ENCODE measurements at places on chromosomes 3 and 15.

GRCh38 chr3:29515451-29515850 is 234.6 kb downstream of the RBMS3 start:
- no peak for DNase-seq

- no peak for DNase-seq
These were observed 15.1 kb downstream of the PDZRN3 start for GRCh38 chr3:73609655-73610054.

DNA sequence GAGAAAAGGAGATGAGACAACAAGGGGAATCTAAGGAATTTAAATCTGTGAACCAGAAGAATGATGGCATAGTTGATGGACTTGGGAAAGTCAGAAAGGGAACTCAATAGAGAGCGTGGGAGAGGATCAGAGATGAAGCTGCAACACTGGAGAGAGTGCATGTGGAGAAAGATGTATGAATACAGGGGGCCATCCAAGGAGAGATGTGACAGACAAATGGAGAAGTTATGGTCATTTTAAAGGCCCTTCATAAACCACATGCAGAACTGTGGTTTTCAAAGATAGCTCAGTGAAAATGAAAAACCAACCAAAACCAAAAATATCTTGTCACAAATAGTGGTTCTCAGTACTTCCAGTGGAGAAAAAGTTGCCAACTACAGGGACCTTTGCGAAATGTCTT is 265.2 kb downstream of the SUCLG2 start:
- DNase-seq, result no peak

DNA sequence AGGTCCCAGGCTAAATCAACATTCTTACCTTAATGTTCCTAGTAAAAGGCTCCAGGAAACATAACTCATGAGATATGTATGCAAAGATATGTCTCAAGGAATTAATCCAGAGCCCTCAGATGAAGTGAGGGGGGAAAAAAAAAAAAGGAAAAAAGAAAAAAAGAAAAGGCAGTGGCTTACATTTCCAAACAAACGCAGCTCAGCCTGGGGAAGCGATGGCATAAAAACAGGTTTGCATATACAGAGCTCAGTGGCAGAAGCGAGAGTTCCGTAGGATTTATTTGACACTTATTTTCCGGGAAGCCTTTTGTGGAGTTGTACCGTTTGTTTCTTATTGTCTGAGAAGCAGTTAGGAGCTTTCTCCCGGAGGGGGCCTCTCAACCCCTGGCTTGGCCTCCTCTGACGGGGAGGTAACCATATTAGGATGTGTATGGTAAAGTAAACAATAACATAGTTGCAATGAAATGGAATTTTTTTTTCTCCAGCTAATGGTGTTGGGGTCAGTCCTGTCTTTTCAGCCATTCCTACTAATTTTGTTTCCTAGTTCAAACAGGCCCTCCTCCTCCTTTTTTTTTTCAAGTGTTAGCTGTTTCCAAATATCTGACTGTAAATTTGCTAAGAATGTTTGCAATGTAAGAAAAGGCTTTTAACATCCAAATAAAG is 338.6 kb downstream of the FOXP1 start:
- DNase-seq, result no peak

GRCh38 chr3:60313951-60314461 is 937.2 kb downstream of the FHIT start:
- DNase-seq, result no peak
